ENCODE measurements at places on chromosomes 1 and 21.
A peak's percentile ranks its signal among the peaks of the same experiment; 100 is the strongest.

- no peak for DNase-seq
These were observed 18.2 kb upstream of the RUNX3 start for GRCh38 chr1:24948079-24948827.

GRCh38 chr1:53501065-53502005 lies 42.1 kb downstream of the DMRTB1 start:
- no peak for DNase-seq

GRCh38 chr1:45177452-45177851 lies 29.0 kb downstream of the ZSWIM5 start:
- no peak for DNase-seq

GRCh38 chr21:42145569-42146272 lies 73.2 kb upstream of the ABCG1 start:
- DNase-seq = peak; percentile 59

DNA sequence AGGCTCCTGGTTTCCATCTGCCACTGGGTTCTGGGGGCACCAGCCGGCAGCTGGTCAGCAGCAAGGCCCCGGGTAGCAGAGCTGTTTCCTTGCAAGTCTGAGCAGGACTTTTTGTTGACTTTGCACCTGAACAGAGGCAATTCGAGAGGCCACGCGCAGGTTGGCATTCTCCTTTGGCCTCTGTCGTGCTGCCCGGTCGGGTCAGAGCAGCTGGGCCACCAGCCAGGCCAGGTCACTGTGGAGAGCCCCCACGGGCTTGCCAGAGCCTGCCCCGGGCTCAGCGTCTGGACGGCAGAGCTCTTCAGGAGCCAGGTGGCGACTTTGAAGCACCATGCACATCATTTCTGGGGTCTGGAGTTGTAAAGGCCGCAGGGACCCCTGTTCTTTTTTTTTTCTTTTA lies 28.4 kb upstream of the TMEM52 start:
- no peak for DNase-seq

- DNase-seq = no peak
These were observed 100.2 kb downstream of the SSBP3 start for GRCh38 chr1:54305906-54306514.

DNA sequence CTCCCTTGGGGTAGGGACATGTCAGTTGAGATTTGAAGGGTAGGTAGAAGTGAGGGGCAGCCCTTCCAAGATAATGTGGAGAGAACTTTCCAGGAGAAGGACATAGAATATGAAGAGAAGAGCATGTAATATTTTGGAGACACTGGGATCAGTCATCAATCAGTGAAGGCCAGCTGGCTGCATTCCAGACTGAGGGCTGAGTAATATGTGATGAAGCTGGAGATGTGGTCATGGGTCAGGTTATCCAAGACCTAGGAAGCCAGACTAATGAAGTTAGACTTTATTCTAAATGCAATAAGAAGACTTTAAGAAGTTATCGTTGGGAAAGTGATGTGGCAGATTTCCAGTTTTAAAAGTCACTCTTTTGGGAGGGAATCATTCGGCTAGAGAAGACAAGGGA lies 262.0 kb downstream of the HMCN1 start:
- no peak for DNase-seq

All from activated naive CD4-positive, alpha-beta T cell treated with anti-CD3 and anti-CD28 coated beads, Interleukin-2, amount 50 U/mL, for 16 hours (primary cell).